Erythroblast (primary cell): ENCODE measurements at places on chromosomes 1 and 21.

GRCh38 chr1:26302733-26303405, 3.6 kb downstream of the UBXN11 start:
- DNase-seq = no peak

DNA sequence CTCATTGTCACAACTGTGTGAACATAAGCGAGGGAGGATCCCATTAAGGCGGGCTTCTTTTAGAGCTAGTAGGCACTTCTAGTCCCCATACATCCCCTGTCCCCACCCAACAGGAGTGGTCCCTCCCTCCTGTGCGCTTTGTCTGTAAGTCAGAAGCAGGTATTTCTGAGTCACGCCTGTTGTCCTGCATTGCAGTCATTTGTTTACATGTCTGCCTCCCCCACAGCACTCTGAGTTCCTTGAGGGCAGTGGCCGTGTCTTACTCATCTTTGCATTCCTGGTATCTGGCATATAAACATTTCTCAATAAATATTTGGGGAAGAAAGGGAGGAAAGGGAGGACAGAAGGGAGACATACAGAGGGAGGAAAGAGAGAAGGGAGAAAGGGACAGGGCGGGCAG, 40.3 kb downstream of the PLEKHA6 start:
- DNase-seq = no peak

DNA sequence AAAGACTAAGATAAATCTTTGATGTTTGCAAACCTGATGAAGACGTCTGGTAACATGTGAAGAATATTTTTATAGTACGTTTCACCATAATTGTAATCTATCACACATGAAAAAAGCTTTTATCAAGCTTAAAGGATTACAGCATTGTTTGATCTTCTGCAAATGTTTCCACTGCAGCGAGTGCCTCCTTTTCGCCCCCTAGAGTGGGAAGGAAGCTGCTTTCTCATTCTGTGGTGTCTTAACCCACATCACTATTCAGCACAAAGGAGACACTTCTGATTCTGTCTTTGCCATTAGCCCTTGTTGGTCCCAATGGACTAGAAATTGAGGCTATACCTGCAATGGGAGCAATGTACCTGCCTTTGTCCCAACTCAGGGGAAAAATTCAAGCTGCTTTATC, 46.0 kb upstream of the IL12RB2 start:
- peak; percentile 3 for DNase-seq

DNA sequence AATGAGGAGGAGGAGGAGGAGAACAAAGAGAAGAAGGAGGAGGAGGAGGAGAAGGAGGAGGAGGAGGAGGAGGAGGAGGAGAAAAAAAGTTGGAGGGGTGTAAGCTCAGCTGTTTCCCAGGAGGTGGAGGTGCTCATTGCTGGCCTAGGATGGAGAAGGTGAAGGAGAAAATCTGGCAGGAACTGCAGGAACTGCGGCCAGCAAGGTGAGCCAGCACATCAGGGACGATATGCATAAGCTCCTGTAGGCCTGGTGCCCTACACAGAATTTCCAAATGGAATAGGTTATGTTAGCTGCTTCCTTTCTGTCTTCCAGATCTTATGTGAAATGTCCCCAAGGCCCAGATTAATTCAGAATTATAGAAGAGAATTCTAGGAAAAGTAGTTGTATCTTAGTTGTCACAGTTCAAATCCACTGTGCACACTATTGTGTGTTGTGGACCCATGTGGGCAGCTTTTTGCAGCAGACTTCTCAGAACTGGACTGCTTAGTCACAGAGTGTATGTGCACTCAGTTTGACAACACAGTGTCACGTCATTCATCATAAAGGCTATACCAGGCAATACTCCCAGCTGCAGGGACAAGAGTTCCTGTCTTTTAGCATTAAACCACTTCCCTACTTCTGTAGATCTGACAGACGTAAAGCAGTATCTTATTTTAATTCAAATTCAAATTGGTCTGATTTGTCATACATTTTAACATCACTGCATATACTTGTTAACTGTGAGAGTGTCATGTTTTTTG, 303.7 kb downstream of the HLX start:
- no peak for DNase-seq
